ENCODE measurements at places on chromosomes 16 and 17.
A peak's percentile ranks its signal among the peaks of the same experiment; 100 is the strongest.

DNA sequence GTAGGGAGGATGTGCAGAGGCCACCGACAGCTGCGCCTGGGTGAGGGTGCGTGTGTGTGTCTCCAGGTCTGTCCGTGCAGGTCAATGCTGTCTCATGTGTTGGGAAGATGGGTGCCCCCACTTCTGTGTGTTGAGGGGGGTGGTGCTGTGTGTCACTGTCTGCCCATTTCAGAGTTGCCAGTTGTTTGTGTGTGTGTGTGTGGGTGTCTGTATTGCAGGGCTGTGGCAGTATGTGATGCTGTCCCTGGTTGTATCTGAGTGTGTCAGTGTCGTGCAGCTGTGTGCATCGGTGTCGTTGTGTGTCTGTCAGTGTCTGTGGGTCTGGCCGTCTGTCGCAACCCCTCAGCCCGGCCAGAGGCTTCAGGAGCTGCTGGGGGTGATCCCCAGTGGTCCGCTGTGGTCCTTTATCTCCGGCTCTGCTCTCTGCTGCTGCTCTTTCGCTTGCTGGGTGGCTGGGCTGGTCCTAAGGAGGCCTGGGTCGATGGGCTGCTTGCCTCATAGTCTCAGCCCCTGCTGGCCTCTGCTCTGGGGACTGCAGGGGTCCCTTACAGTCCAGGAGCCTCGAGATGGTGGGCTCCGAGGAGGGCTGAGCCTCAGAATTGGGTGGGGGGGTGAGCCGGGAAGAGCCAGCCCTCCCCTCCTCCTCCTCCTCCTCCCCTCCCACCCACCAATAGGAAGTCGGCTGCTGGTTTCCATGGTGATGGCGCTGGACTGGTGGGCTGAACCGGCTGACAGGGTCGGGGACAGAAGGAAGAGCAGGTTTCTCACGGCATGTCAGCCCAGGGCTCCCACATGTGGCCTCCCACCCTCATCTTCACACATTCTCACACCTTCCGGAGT lies at the start of gene TSPOAP1:
Gene TSPOAP1, minus strand, starts transcription at position 601 of the 840 bp plus-strand sequence. CDS start 875 bp downstream, outside the sequence.
- peak; percentile 1 for ATAC-seq

GRCh38 chr17:16930571-16931317 lies 41.2 kb downstream of the TNFRSF13B start:
- no peak for ATAC-seq

GRCh38 chr17:78986649-78987328 lies 7.1 kb upstream of the LGALS3BP start:
- peak; percentile 39 for ATAC-seq

DNA sequence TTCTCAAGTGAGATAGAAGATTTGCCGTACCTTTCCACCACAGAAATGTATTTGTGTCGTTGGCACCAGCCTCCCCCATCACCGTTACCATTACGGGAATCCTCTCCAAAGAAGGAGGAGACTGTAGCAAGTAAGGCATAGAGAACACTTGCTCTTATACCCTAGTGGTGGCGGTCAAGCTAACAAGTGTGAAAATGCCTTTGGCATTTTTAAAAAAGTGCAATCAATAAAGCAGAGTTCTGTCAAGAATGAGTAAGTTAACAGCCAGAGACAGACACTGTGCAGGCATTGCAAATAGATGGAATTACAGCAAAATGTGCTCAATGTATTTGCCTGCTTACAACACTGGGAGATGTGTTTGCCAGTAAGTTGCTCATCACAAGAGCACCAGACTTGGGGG lies 7.7 kb downstream of the MSL1 start:
- ATAC-seq = no peak

DNA sequence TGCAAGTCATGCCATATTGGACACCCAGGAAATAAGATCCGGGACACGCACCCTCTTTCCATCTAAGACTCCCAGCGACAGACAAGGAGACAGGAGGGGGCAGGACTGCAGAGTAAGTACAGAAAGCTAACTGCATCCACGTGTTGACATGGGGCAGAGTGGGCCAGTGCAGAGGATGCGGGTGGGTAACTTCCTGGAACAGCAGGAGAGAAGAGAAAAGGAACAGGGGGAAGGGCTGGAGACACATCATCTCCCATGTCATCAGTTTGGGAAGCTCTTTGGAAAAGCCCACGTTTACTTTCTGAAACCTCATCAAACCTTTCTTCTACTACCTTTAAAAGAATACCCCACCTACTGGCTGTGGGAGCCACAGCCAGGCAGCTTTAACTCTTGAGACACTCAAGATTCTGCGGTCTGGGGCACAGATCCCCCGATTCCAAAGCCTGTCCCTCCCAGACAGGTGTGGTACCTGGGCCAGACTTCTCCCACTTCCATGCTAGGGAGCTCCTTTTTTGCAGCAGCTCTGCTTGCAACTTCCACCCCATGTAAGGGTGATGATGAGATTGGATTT lies 273.5 kb upstream of the RPL38 start:
- ATAC-seq = no peak

DNA sequence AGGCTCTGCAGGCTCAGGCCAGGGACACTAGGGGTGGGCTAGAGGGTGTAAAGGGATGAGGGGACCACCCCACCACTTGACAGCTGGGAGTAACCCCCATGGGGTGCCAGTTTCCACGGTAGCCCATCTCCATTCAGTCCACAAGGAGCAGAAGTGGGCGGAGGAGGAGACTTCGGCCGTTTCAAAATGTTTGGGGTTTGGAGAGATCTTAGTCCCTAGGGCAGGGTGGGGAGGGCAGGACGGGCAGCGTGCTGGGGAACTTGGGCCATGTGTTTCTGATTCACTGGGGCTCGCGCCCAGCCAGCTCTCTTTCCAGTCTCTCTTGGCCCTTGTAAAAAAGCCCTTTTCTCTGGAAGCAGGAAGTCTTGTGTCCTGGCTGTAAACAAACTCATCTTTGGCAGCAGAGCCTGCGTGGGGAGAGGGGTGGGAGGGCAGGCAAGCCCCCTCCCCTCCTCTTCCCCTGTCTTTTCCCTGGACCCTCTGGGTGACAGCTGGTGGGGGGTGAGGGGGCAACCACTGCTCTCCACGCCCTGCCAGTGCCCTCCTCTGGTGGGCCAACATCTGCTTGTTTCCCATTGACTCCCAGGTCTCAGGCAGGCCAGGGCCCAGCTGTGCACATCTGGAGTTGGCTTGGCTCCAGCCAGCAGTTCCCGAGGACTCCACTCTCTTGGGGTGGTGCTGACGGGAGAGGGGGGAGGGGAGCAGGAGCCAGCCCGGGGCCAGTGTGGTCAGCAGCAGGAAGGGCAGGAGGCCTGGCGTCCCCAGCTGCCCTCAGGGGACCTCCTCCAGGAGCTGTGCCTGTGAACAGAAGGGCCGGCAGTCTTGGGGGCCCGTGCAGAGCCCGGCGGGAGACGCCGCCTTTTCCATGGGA lies 8.1 kb downstream of the CYGB start:
- ATAC-seq = no peak

DNA sequence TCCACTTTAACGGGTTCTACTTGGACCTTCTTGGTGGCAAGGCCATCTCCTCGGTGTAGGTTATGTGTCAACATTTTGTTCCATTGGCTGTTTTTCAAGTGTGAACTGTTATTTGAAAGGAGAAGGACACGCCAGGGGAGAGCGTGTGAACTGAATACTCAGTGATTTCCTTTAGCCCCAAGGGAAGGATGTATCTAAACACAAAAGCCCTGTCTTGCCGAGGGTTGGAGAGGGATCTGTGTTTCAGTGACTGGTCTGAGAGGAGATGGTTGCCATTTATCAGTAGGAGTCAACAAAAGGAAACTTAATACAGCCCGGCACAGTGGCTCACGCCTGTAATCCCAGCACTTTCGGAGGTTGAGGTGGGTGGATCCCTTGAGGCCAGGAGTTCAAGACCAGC lies 50.0 kb downstream of the USP10 start:
- no peak for ATAC-seq

GRCh38 chr16:88548131-88548874 lies 21.9 kb upstream of the ZC3H18 start:
- no peak for ATAC-seq

DNA sequence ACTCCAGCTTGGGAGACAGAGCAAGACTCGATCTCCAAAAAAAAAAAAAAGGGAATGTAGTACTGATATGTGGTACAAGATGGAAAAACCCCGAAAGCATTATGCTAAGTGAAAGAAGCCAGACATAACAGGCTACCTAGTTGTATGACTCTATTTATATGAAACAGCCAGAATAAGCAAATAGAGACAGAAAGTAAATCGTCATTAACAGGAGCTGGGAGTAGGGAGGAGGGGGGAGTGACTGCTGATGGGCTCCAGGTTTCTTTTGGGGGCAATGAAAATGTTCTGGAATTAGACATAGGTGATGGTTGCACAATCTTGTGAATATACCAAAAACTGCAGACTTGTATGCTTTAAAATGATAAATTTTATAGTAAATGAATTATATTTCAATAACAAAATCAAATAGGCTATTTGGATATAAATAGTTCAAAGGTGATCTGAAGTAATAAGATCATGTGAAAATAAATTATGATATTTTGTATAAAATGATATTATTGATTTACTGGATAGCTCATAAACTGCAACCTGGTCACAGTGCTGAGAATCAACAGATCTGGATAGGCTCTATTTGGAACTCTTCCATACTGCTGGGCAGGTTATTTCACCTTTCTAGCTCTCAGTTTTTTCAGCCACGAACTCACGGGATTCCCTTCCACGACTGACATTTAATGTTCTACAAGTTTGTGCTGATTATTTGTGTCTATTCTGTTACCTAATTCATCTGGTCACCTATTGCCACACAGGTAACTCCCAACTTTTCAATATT lies 27.1 kb downstream of the ZNF652 start:
- ATAC-seq = no peak

GRCh38 chr17:65952015-65952414 lies 239.9 kb downstream of the CEP112 start:
- ATAC-seq = no peak

- no peak for ATAC-seq
Observed at GRCh38 chr17:78745407-78746088, 36.5 kb downstream of the CYTH1 start.

DNA sequence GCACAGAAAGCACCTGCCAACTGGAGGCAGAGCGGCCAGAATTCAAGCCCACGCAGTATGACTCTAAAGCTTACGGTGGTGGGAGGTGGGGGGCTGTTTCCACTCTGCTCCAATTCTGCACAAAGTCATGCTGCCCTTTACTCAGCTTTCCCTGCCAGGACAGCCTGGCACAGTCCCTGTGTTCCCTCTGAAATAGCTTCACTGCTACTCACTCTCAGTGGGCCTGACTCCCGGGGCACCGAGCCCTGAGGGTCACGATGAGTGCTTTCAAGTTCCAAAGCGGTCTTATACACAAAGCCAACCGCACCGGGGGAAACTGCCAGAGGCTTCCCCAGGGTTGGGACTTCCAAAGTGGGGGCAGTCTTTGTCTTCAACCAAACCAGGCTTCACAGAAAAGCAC lies 306.1 kb upstream of the XYLT1 start:
- no peak for ATAC-seq

GRCh38 chr16:27320261-27321012 lies 6.7 kb downstream of the IL4R start:
- ATAC-seq = no peak

GRCh38 chr17:80716986-80717719 lies 172.5 kb downstream of the RPTOR start:
- ATAC-seq = no peak
